Gastrocnemius medialis (tissue), 4 donors: ENCODE measurements at places on chromosomes 13 and 19.

DNA sequence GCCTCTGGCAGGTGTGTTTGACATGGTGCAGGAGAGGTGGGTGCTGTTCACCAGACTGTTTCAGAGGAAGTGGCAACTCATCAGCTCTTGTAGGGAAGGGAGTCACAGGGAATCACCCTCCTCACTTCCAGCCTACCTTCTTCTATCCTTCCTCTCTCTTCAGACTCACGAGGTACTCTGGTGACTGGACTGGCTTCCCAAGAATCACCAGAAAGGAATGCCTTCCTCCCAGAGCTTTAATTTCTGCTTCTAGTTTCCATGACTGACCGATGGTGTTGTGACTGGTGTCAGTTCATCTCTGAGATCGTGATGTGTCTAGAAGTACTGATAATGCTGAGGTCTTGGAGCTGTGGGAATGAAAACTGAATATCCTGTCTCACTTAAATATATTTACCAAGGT, 247.3 kb downstream of the KCTD12 start:
- peaks cover 27% of the 10 kb centered on the region for H3K4me1 ChIP-seq
- H3K27me3 ChIP-seq = no peaks in the 10 kb centered on the region
- no peak overlapping the region for H3K4me3 ChIP-seq
- no peaks in the 10 kb centered on the region for H3K36me3 ChIP-seq

- no peaks in the 10 kb centered on the region for H3K36me3 ChIP-seq
- peaks cover 44% of the 10 kb centered on the region for H3K4me1 ChIP-seq
- no peak overlapping the region for H3K4me3 ChIP-seq
- DNase-seq = no peak
- H3K27ac ChIP-seq = peak overlapping the region; percentile 79
Measured at GRCh38 chr13:73767747-73768315, 366.4 kb downstream of the KLF12 start.

DNA sequence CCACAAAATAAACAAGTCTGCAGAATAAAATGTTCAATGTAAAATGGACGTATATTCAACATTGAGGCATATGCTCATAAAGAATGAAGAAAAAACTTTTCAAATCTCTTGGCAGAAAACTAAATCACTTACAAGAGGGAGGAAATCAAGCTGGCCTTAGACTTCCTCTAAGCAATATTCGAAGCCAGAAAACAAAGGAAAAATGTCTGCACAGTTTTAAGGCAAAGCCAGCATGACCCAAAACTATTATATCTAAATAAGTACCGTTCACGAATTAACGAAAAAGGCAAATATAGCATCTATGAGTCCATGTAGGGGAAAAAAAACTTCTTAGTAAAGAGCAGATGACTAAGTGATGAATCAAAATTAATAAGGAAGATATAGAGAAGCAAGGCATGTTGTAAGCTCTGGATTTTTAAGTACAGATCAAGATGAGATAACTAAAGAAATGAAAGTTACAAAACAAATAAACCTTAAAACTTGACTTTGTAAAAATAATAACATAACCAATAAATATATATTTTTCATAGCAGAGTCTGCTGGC, 101.3 kb downstream of the KCNRG start:
- no peaks in the 10 kb centered on the region for H3K36me3 ChIP-seq
- H3K4me1 ChIP-seq = peaks cover 66% of the 10 kb centered on the region
- H3K27ac ChIP-seq = peak overlapping the region; percentile 28
- H3K4me3 ChIP-seq = peak overlapping the region; percentile 6
- no peak for DNase-seq

- H3K27ac ChIP-seq = no peak overlapping the region
- no peaks in the 10 kb centered on the region for H3K4me1 ChIP-seq
- no peak overlapping the region for H3K4me3 ChIP-seq
Measured at GRCh38 chr13:43300865-43301264, 277.5 kb downstream of the DNAJC15 start.

GRCh38 chr19:46828484-46828883, 22.2 kb downstream of the AP2S1 start:
- no peaks in the 10 kb centered on the region for H3K27me3 ChIP-seq
- H3K27ac ChIP-seq = no peak overlapping the region
- DNase-seq = no peak
- no peaks in the 10 kb centered on the region for H3K36me3 ChIP-seq
- H3K4me1 ChIP-seq = no peaks in the 10 kb centered on the region

DNA sequence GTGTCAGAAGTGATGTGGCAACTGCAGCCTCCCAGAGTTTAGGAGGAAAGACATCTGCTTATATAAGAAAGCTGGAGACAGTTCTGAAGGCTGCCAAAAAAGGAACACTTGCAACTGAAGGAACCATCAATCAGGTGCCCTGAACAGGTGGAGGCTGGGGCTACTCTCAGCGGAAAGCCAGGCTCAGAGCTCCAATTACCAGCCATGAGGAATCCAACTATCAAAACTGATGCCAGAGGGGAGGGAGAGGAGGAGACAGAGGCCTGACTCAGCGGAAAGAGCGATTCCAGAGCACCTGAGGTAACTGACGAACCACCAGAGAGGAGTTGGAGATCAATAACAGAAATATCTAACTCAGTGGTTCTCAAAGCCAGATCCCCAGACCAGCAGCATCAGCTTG, 24.3 kb downstream of the LEUTX start:
- peaks cover 33% of the 10 kb centered on the region for H3K4me1 ChIP-seq
- no peak overlapping the region for H3K4me3 ChIP-seq
- DNase-seq = peak; percentile 85
- no peaks in the 10 kb centered on the region for H3K36me3 ChIP-seq

DNA sequence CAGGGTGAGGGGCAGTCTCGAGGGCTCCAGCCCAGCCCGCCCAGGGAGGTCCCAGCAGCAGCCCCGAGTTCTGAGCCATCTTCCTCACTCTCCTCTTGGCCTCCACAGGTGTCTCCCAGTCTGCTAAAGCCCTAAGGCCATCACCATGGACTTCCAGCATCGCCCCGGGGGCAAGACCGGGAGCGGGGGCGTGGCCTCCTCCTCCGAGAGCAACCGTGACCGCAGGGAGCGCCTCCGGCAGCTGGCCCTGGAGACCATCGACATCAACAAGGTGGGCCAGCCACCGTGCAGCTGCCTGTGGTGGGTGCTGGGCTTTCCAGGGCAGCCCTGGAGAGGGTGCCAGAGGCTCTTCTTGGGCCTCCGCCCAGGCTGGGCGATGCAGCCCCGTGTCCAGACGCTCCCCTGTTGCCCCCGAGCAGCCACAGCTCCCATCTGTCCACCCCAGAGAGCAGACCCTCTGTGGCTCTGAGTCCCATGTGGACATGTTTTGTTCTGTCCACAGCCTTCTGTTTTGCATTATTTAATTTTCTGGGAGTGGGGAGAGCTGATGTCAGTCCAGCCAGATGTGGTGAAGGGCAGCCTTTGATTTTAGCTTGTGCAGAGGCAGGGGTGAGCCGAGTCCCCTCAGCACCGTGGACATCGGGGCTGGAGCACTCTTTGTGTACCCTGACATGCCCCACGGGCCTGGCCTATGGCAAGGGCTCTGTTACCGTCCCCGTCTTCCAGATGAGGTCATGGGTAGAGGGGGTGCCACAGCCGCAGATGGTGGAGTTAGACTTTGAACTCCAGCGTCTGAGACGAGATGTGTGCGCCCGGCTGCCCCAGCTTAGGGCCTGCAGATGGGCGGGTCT, 5.6 kb upstream of the AMH start:
- peaks cover 51% of the 10 kb centered on the region for H3K36me3 ChIP-seq
- H3K27ac ChIP-seq = no peak overlapping the region
- peaks cover 37% of the 10 kb centered on the region for H3K4me1 ChIP-seq
- no peaks in the 10 kb centered on the region for H3K27me3 ChIP-seq

DNA sequence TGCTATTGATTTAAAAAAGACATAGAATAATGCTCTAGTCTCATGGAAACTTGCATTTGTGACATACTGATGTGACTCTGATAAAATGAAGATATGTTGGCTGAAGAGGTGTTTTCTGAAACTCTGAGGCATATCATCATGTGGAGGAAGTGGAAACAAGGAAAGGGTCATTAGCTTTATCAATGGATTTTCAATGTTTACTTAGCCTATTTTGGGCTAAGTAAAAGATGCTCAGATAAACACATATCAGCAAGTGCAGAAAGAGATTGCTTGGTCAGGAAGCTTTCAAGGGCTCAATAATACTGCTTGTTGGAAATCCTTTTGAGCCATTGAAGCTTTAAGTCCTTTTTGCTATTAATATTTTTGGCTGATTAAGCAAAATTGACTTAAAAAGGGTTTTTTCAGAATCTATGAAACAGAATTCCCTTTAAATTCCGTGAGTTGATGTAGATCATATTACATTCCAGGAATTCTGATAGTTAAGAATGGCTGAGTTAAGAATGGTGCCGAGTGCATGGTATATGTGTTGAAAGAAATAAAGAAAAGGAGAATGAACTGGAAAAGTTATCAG, 952.8 kb upstream of the SPRY2 start:
- H3K4me1 ChIP-seq = no peaks in the 10 kb centered on the region
- H3K27me3 ChIP-seq = no peaks in the 10 kb centered on the region
- no peaks in the 10 kb centered on the region for H3K36me3 ChIP-seq
- H3K27ac ChIP-seq = no peak overlapping the region
- no peak for DNase-seq

DNA sequence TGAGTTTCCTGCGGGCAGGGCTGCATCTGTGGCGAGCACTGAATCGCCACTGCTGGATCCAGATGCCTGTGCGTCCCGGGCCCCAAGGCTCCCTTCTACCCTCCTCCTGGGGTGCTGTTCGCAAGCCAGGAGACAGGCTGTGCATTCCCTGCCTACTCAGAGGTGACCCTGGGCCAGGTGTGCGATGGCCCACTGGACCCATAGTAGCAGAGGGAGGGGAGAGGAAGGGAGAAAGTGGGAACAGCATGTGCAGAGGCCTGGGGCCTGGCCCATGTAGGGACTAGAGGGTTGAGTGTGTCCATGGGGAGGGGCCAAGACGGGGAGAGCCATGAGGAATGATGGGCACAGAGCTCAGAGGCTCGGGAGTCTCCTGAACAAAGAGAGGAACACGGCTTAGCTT, 27.3 kb downstream of the CARM1 start:
- H3K4me3 ChIP-seq = no peak overlapping the region
- H3K36me3 ChIP-seq = no peaks in the 10 kb centered on the region
- DNase-seq = no peak
- H3K27ac ChIP-seq = peak overlapping the region; percentile 84
- peaks cover 76% of the 10 kb centered on the region for H3K4me1 ChIP-seq

- peaks cover 10% of the 10 kb centered on the region for H3K27me3 ChIP-seq
- H3K27ac ChIP-seq = no peak overlapping the region
- no peaks in the 10 kb centered on the region for H3K4me1 ChIP-seq
- no peak overlapping the region for H3K4me3 ChIP-seq
- no peaks in the 10 kb centered on the region for H3K36me3 ChIP-seq
- no peak for DNase-seq
Measured at GRCh38 chr19:14772467-14772866, 5.9 kb downstream of the ADGRE2 start.

DNA sequence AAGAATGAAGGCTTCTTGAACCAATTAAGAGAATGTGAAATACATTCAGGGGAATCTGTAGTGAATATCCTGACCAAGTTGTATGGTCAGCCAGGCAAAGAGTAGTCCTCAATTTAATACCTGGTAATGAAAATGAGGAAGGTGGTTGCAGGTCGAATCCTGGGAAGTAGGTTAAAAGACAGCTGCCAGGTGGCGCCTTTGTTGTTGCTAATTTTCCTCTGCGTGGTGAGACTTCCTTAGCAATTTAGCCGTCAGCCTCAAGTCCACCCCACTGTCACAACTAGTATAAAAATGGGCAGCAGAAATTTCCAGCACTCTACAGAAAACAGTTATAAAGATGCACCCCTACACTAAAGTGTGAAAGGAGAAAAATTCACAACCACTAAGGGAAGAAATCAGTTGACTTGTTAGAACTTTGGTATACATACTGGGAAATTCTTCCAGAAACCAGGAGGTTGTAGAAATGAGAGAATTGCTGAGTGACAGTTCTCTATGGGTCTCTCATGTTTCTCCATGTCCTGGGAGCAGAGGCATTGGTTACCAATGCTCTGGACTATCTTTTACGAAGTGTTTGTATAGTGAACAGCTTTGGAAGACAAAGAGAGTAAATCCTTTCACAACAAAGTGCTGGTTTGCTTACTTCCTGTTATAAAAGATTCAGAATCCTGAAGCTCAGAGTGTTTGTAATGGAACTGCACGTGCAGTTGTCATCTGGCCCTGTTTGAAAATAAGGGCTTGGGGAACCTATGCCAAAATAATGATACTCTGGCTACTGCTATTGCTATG, 235.9 kb downstream of the NHLRC3 start:
- DNase-seq = no peak
- H3K27ac ChIP-seq = no peak overlapping the region
- no peaks in the 10 kb centered on the region for H3K36me3 ChIP-seq

DNA sequence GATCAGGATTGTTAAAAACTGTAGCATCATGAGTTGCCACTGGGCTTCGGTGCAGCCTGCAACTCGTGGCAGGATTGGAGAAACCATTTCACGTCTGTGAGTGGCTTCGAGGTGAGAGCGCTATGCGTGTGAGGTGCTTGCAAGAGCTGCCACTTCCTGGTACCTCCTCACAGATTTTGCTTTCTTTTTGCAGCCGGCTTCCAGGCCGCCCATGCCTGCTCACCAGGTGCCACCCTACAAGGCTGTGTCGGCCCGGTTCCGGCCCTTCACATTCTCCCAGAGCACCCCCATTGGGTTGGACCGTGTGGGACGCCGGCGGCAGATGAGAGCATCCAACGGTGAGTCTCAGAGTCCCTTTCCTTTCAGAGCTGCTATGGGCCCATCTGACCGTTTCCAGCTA, 57.9 kb upstream of the C1QTNF9 start:
- H3K27ac ChIP-seq = no peak overlapping the region
- no peaks in the 10 kb centered on the region for H3K4me1 ChIP-seq
- no peaks in the 10 kb centered on the region for H3K27me3 ChIP-seq
- DNase-seq = no peak
- H3K36me3 ChIP-seq = no peaks in the 10 kb centered on the region

DNA sequence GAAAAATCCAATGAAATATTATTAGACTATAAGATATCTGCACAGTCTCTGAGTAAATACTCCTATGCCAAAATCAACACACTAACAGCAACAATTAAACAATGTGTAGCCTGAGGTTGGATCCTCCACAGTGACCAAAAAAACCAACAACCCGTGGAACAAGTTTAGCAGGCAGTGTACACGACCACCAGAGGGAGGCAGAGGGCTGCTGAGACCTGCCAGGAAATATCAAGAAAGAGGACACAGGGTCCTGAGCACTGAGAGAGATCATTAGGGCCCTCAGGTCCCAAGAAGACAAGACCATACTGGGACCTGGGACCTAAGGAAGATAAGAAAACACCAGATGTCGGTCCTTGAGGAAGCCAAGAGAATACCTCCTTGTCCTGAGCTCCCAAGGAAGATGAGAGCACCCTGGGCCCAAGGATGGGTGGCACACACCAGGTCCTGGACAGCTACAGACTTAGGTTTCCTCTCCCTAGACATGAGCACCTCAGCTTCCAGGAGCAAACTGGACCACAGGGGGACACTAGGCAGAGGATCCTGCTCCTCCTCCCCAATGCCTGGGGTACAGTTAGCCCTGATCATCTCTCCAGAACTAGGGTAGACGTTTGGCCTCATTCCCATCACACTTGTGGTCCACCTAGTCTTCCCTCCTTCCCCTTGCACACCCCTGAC, 822 bp upstream of the ZNF274 start:
- peaks cover 12% of the 10 kb centered on the region for H3K36me3 ChIP-seq
- peak overlapping the region; percentile 82 for H3K4me3 ChIP-seq
- peaks cover 5% of the 10 kb centered on the region for H3K4me1 ChIP-seq
- DNase-seq = no peak
- H3K27me3 ChIP-seq = no peaks in the 10 kb centered on the region
